Fibroblast of the conjunctiva (primary cell): ENCODE measurements at places on chromosomes 4 and X.

DNA sequence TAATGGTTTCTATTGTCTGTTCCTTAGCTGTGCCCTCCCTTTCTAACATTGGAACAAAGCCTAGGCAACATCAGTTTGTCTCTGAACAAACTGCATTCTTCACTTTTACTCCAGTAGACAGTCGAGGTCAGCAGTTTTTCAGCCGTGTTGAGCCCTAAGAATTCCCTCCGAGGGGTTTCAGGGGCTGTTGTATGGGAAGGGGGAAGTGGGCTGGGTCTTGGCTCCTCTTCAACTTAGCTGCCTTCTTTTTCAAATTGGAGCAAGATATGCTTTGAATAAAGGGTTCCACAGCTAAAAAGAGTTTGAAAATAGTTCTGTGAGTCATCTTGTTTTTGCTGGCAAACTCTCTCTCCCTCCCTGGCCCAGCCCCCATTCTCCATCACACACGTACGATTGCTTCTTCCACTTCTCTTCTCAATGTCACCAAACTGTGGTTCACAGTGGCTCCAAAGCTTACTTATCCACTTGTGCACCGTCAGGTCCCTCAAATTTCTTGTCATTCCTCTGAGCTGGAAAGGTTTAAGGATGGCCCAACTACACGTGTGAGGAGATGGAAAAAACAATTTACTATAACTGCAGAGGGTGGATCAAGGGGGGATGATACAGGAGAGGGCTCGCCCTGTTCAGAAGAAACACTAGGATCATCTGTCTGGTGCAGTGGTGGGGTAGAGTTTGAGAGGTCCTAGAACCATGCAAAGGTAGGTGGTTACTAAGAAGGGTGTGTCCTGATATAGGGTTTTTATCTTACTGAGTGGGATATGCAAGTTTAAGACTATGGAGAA lies 9.2 kb upstream of the MAML3 start:
- peak; percentile 76 for DNase-seq

- DNase-seq = no peak
Observed at GRCh38 chr4:182643801-182644682, 273.1 kb downstream of the DCTD start.

GRCh38 chr4:11252149-11252548 lies 176.5 kb downstream of the HS3ST1 start:
- DNase-seq = no peak

GRCh38 chrX:26032111-26032912 lies 105.8 kb upstream of the MAGEB18 start:
- DNase-seq = peak; percentile 3

GRCh38 chr4:84897516-84897915 lies 69.0 kb downstream of the WDFY3 start:
- DNase-seq = no peak

DNA sequence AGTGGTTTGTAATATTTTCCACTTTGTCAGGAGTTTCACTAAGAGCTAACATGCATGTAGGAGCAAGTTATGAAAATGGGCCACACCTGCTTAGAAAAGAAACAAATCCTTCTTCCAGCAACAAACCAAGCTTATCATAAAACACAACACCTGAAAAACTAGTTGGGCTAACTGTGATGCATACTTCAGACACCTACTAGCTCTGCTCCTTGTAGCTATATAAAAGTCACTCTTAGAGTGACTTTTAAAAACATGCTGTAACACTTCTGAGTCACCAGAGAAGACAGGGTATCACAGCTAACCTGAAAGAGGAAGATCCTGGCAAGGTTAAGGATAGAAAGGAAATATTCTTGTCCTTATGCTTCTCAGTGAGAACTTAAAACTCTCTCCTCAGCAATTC lies 3.6 kb upstream of the SLAIN2 start:
- DNase-seq = no peak

GRCh38 chrX:13180807-13181206 lies 136.4 kb upstream of the FAM9C start:
- no peak for DNase-seq

- no peak for DNase-seq
Observed at GRCh38 chr4:122819708-122820449, 6.8 kb upstream of the FGF2 start.

- DNase-seq = no peak
Observed at GRCh38 chr4:134178706-134179105, 22.9 kb downstream of the PABPC4L start.

GRCh38 chr4:168162604-168163003 lies 70.3 kb downstream of the ANXA10 start:
- DNase-seq = no peak

- DNase-seq = no peak
Observed at GRCh38 chrX:100994352-100995281, 25.1 kb downstream of the ARL13A start.

DNA sequence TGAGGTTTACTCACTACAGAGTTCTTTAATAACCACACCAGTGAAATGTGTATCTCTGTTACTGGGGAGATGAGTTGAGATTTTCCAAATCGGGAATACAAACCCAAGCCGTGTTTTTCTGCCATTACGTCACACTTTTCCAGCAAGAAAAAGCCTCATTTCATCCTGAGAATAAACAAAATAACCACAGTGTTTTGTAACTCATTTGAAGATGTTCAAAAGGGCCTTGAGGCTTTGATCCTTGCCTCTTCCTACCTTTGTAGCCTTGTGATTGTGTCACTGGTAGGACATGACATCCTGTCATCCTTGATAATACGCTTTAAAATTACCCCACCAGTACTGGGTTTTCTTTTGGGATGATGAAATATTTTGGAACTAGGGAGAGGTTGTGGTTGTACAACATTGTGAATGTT lies 2.9 kb downstream of the USP11 start:
- no peak for DNase-seq

- no peak for DNase-seq
Observed at GRCh38 chrX:39576041-39576872, 521.5 kb downstream of the BCOR start.

GRCh38 chr4:156330436-156331031 lies 376.9 kb upstream of the CTSO start:
- DNase-seq = no peak

- no peak for DNase-seq
Observed at GRCh38 chrX:69293776-69294601, 128.7 kb upstream of the PJA1 start.

GRCh38 chr4:10366628-10367027 lies 90.6 kb downstream of the ZNF518B start:
- DNase-seq = no peak

GRCh38 chrX:13863324-13863723 lies 46.4 kb upstream of the GPM6B start:
- no peak for DNase-seq

GRCh38 chrX:42748067-42748850 lies 29.7 kb downstream of the PPP1R2C start:
- no peak for DNase-seq

DNA sequence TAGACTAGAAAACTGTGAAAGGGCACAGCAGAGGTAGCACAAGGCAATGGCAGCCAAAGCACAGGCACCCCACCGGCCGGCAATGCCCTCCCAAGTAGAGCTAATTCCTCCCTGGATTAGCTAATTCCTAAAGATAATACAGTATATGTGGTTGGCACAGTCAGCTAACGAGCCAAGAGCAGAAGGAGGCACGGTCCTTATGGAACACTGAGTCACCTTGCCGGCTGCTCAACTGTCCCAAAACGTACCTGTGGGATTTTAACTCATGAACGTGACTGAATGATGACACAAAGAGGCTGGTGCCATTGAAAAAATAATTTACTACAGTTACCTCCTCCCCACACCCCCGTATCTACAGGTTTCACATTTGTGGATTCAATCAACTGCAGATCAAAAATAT lies 9.1 kb upstream of the FGFBP1 start:
- no peak for DNase-seq

- no peak for DNase-seq
Observed at GRCh38 chr4:150255610-150256224, 177.5 kb downstream of the DCLK2 start.

DNA sequence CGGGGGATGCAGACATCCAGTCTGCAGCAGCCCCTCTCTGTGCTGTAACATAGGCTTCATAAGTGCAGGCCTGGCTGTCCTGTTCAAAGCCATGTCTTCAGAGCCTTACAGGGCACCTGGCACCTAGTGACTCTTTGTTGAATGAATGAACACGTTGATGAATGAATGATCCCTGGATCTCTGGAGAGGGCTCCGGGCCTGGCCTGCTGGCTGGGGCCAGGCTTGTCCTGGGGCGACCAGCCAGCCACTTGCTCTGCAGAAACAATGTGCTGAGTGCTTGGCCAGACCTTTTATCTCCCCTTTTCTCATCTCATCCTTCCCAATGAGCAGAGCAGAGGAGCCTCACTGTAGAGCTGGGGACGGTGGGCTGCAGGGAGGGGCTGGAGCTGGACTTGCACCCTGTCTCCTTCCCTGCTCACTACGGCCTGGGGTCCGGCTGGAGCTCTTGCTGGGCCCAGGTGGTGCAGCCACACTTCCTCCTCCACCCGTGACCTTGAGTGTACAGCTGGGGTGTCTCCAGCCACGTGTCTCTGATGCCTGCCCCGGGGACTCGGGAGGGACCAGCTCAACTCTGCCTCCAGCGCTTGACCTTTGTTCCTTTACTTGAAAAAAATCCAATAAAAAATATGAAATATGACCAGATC lies 77.9 kb downstream of the PSAPL1 start:
- no peak for DNase-seq

- DNase-seq = no peak
Observed at GRCh38 chrX:88990882-88991582, 244.0 kb downstream of the CPXCR1 start.

DNA sequence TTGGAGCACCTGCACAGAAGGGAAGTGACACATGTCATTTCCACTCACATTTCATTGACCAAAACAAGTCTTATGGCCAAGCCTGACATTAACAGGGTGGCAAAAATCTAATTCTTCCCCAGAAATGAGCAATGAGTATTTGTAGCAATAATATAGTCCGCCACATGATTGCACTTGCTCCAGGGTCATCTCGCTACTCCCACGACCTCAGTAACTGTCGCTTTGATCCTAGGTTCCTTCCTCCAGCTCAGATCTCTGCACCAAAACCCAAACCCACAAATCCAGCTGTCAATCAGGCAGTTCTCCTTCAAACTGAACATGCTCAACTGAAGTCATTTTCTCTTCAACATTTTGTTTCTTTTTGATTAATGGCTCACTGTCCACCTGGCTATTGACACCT lies 25.2 kb upstream of the PTTG2 start:
- DNase-seq = no peak

DNA sequence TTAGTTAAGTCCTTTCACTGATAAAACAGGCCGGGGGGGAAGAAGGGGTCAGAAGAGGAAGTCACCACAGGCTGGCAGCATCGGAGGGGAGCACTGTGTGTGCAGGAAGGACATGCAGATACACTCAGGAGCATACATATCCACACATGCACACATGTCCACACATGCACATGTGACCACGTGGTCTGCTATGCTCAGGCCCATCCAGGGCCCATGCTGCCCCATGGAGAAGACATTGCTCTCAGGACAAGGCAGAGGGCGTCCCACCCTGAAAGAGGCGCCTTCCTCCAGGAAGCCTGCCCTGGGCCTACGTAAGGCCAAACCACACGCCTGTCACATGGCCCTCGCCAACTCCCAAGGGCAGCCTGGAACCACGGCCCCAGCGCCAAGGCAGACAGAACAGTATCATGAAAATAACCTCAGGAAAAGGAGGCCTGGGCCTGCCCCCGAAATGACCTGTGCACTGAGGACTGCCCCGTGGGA lies 15.8 kb downstream of the WDR1 start:
- no peak for DNase-seq

DNA sequence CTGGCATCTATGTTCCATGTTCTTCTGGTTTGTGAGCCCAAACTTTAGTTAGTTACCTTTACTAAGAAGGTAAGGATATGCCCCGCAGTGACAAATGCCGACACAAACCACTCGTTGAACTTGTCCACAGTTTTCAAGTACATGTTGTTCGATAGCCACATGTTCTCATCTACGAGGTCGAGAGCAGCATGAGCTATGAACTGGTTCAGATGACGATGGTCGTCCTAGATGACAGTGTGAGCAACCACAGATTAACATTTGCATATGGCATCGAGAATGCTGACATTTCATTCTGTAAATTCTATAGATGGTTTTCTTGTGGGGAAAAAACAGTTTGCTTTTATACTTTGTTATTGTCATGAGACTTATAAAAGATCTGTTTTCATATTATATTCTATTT lies 18.0 kb downstream of the TRAPPC2 start:
- no peak for DNase-seq

- DNase-seq = no peak
Observed at GRCh38 chr4:26741491-26741871, 119.2 kb upstream of the STIM2 start.

GRCh38 chrX:50839730-50840129 lies 25.7 kb upstream of the SHROOM4 start:
- no peak for DNase-seq

DNA sequence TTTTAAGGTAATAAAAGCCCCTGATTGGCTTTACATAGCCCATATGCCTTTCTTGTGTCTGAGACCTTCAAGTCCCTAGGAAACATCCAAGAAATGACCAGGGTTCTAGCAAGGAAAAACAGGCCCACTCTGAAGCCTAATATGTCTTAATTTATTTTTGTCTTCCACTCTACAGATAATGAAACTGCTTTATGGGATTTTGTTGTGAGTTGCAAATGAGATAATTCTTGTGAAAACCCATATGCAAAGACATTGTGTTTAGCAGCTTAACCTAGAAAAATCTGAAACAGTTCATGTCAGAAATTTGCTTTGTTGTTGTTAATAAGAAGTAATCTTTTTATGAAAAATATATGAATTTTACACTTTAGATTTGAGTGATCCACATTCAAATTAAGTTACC lies 190.7 kb upstream of the BMP3 start:
- no peak for DNase-seq

- DNase-seq = no peak
Observed at GRCh38 chr4:3514806-3515501, 17.3 kb downstream of the LRPAP1 start.

DNA sequence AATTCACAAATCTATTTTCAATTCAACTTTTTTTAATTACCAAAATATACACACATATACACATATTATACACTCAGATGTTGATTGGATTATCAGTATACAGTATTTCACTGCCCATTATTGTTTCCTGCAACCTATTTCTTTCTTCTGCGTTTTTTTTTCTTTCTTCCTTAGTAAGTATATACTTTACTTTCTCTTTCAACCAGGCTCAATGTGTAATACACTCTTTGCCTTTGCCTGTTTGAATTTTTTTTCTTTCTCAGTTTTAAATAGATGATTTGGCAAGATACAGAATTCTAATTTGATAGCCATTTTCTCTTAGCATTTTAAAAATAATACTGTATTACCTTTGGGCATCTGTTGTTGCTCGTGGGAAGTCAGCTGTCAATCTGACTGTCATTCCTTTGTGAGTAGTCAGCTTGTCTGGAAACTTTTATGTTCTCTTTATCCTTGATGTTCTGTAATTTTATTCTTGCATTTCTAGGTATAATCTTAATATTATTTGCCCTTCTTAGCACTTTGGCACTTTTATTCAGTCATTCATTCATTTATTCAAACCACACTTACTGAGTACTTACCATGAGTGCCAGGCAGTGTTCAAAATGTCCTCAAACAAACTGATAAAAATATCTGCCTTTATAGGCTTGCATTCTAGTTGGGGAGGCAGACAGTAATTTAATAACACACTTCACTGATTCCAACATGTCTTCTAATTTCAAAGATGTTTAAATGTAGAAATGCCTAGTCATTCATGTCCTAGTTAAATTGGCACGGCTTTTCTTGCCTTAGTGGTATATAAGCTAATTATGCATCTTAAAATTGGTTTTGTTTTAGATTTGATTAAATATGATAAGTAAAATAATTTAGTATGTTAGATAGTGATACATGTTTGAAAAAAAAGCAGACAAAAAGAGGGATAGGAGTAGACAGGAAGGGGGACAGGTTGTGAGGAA lies 3.7 kb downstream of the USP38 start:
- DNase-seq = no peak

GRCh38 chr4:145531223-145531622 lies 49.6 kb downstream of the SMAD1 start:
- DNase-seq = no peak
